Lung (tissue), 17 donors: ENCODE measurements at places on chromosomes 3 and 15. TPM values are rescaled to one million over a fixed set of nuclear protein-coding genes. Genes with fewer than 3 reads are reported as not detected.

The HTR3D gene
- not detected for total RNA-seq

- no peak overlapping the region for H3K27ac ChIP-seq
- H3K36me3 ChIP-seq, result no peaks in the 10 kb centered on the region
- H3K4me1 ChIP-seq, result peaks cover 1% of the 10 kb centered on the region
These were observed 14.8 kb upstream of the SH3BP5 start for GRCh38 chr3:15347063-15347736.

DNA sequence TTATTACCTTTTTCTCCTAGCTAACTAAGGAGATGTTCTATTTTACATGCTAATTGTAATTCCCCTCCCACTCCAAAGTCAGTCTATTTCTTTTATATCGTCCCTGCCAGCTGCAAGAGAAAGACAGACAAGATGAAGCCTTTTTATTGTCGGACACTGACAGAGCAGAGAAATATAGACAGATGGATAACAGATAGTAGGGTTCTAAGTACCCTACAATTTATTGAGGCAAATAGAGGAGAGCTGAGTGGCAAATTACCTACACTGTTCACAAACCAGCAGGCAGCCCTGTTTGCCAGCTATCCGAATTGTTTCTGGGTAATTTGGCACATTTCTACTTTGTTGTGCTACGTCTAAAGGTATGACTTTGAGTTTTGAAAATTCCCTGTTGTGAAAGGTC is 392.3 kb upstream of the ZNF717 start:
- no peak overlapping the region for H3K27ac ChIP-seq
- no peaks in the 10 kb centered on the region for H3K4me1 ChIP-seq
- no peaks in the 10 kb centered on the region for H3K27me3 ChIP-seq

DNA sequence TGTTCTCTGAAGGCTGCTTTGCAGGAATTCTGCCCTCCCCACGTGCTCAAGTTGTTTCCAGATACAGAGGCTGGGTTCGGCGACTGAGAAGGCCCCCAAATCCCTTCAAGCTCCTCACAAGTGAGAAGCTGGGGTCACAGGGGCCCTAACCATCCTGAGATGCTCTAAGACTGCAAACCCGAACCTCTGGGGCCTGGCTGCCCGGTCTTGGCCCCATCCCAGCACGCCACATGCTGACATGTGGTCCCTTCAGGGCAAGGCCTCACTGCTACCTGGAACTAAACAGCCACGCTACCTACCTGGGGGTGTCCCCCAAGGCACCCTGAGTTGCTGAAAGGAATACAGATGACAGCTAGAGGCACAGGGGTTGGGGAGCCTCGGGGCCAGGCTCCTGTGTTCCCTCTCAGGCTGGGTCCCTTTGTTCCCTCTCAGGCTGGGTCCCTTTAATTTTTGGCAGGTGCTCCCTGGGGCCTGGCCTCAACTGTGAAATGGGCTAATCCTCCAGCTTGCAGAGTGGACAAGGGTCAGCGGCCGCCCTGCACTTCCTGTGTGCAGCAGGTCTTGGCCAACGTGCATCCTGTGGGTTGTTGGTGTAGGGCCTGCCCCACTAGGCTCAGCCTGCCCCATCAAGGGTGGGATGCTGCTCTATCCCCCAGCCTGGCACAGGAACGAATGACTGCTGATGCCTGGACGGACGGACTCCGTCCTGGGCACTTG is 32.5 kb downstream of the KLHL25 start:
- H3K4me3 ChIP-seq, result no peak overlapping the region
- no peak overlapping the region for H3K27ac ChIP-seq
- no peak for DNase-seq
- H3K27me3 ChIP-seq, result no peaks in the 10 kb centered on the region
- peaks cover 6% of the 10 kb centered on the region for H3K4me1 ChIP-seq
